A549 treated with DMSO at 1 μM for 4 hours (cell line): ENCODE measurements at places on chromosomes 1 and 21. TPM values are rescaled to one million over a fixed set of nuclear protein-coding genes. Genes with fewer than 3 reads are reported as not detected.

OR2T11 gene
- not detected in 5 replicates for total RNA-seq

SYT14 gene
- 0.05 to 0.11 TPM (median 0.06 TPM) in 5 replicates for total RNA-seq

SPATA46 gene
- total RNA-seq, result not detected in 5 replicates

OLIG2 gene
- total RNA-seq, result not detected in 5 replicates

FCN3 gene
- not detected in 5 replicates for total RNA-seq
